Stimulated activated CD4-positive, alpha-beta T cell treated with anti-CD3 and anti-CD28 coated beads, Interleukin-4, amount 100 ng/mL, for 48 hours (primary cell): ENCODE measurements at places on chromosomes 4 and X.

GRCh38 chrX:45258731-45259402 is 58.2 kb upstream of the DIPK2B start:
- no peak for DNase-seq

- no peak for DNase-seq
Measured at GRCh38 chr4:150590631-150591030, 8.7 kb downstream of the MAB21L2 start.

DNA sequence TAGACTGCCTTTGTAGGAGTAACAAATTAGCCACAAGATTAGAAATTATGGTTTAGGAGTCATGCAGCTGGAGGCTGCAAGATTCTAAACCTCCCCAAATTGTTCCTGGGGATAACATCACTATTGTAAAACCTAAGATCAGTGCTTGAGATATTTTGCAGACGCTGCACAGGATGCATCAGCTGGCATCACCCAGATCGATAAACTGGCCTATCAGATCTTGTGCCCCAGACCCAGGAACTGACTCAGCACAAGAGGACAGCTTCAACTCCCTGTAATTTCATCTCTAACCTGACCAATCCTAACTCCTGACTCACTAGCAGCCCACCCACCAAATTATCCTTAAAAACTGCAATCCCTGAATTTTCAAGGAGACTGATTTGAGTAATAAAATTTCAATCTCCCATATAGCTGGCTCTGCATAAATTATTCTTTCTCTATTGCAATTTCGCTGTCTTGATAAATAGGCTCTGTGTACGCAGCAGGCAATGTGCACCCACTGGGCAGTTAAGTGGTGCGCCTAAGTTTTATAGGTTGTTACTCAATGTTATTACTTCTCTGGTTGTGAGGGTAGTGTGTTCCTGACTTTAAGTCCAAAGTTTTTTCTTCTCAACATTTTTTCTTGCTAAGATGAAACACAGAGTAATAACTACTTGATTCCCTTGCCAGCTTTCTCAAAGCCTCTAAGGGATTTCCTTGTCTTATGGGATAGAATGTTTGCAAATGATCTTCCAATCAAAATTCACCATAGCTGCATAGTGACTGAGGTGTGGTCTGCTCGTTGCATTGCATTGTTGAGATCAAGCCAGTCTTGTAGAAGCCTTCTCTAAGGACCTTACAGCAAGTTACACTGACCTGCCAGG is 312.3 kb upstream of the DKK2 start:
- no peak for DNase-seq

DNA sequence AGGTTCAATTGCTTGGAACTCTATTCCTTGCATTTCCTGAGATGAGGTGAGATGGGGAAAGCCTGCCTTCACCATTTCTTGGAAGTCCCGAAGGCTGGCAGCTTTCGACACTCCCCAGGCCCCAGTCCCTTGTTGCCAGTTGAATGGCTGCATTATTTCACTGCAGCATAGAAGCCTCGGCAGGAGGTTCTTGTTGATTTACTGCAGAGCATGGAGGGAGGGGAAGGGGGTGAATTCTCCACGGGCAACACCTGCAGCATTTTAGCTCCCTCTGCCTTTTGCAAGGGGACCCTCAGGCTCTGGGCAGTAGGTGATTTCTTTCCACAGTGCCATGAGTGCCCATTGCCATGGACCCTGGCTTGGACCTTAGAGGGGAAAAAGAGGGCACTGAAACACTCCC is 10.7 kb upstream of the BCLAF3 start:
- no peak for DNase-seq

DNA sequence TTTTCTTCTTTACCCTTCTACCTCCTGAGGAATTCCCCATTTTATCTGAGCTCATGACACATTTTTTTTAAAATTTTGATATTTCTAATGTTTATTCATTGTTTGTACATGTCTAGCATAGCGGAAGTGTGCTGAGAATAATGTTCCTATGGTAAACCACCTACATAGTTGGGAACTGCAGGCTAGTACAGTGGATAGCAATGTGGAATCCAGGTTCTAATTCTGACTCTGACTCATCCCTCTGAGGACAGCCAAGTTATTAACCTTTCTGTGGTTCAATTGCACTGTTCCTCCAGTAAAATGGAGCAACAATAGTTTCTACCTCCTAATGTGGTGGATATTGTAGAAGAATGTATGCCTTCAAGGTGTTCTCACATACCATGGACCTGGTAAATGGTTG is 20.6 kb upstream of the APELA start:
- no peak for DNase-seq

- no peak for DNase-seq
Measured at GRCh38 chrX:114800719-114801118, 216.7 kb downstream of the IL13RA2 start.

- DNase-seq, result no peak
Measured at GRCh38 chrX:16267431-16267830, 100.2 kb downstream of the MAGEB17 start.

DNA sequence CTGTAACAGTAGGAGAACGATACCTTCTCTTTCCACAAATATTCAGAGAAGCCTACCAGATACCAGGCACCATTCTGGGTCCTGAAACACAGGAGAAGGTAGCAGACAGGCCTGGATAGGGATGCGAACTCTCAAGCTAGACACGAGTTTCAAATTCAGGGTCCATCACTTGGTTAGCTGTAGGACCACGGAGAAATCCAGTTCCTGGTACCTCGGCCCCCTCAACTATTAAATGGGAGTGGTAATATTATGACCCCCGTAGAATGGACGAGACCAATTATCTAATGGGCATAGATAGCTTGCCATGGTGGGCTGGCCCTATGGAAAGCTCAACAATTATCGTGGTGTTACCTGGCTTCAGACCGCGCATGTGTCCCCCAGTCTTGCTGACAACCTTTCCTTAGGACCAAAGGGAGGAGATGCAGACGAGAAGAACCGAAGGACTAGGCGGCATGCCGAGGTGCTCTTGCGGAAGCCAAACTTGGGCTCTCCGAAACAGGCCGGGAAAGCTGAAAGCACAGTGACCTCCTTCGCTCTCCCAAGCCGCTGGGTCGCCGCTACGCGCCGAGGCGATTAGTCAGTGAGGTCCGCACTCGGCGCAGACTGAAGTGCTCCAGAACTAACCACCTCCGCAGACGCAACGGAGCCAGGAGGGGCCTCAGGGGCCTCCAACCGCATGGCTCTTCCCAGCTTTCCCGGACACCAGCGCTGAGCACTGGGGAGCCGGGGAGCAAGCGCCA is 19.6 kb downstream of the NKX3-2 start:
- no peak for DNase-seq

- no peak for DNase-seq
Measured at GRCh38 chr4:160371446-160371845, 1268.6 kb downstream of the RAPGEF2 start.

DNA sequence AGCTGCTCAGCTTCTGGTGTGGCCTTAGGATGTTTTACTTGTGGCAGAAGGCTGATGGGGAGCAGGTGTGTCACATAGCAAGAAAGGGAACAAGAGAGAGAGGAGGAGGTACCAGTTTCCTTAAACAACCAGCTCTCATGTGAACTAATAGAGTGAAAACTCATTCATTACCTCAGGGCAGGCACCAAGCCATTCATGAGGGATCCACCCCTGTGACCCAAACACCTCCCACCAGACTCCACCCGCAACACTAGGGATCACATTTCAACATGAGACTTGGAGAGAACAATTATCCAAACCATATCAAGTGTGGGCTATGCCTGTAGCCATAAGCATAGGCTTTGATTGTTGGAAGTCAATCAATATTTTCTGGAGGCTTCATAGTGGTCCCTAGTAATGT is 56.0 kb downstream of the GSX2 start:
- no peak for DNase-seq

DNA sequence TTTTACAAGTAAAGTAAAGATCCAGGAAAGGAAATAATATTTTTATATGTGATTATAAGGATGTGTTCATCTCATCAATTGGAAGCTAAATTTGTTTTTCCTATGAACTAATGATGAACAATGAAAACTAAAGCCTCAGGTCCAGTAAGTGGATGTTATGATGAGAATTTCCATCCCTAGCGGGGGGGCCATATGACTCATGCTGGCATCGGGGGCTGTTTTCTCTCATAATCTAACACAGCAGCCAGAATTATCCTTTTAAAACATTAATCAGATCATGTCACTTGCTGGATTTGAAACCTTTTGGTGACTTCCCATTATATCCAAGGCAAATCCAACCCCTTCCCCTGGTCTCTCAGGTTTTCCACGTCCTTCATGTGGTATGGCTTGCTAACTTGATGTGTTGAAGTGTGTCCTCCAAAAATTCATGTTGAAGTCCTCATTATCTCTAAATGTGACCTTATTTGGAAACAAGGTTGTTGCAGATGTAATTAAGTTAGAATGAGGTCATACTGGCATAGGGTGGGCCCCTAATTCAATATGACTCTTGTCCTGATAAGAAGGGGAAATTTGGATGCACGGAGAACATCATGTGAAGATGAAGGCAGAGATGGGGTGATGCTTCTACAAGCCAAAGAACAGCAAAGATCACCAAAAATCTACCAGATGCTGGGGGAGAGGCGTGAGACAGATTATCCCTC is 96.8 kb downstream of the AKAP4 start:
- no peak for DNase-seq

DNA sequence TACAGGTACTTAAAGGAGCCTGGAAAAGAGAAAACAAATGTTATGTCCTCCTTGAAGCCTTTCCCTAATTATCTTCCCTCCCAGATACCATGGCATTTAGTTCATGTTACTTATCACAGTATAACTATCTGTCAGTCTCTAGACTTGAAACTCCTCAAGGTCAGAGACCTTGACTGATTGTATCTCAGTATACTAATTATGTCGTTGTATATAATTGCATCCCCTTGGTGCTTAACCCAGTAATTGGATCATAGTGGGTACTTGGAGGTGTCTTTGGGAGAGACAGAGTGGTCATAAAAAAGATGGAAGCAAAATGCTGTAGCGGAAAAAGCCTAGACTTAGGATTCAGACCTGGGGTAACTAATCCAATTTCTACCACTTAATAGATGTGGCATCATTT is 8.1 kb downstream of the IGBP1 start:
- DNase-seq, result no peak

- DNase-seq, result no peak
Measured at GRCh38 chr4:10762561-10762960, 78.0 kb upstream of the CLNK start.

DNA sequence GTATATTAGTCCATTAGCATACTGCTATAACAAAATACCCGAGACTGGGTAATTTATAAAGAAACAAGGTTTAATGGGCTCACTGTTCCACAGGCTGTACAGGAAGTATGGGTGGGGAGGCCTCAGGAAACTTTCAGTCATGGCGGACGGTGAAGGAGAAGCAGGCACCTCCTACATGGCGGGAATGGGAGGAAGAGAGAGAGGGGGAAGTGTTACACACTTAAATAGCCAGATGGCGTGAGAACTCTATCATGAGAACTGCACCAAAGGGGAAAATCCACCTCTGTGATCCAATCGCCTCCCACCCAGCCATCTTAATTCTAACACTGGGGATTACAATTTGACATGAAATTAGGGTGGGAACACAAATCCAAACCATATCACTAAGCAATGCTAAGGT is 98.9 kb upstream of the SH3RF1 start:
- DNase-seq, result no peak

GRCh38 chrX:111519215-111519614 is 7.8 kb downstream of the SERTM2 start:
- DNase-seq, result no peak

DNA sequence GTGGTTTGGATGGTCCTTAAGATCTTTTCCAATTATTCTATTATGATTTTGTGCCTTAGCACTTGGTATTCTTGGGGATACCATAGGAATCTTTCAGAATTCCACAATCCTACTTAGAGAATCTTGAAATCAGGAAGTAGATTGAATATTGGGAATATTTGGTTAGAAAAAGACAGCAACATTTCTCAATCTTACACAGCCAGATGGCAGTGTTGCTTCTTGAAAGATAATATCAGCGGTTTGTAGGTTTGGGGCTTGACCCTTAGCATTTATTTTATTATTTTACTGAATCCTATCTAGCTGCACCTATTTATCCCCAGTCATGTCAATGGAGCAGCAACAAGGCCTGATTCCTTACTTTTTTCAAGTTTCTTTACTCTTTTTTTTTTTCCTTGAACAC is 28.6 kb downstream of the MAGEB1 start:
- no peak for DNase-seq

DNA sequence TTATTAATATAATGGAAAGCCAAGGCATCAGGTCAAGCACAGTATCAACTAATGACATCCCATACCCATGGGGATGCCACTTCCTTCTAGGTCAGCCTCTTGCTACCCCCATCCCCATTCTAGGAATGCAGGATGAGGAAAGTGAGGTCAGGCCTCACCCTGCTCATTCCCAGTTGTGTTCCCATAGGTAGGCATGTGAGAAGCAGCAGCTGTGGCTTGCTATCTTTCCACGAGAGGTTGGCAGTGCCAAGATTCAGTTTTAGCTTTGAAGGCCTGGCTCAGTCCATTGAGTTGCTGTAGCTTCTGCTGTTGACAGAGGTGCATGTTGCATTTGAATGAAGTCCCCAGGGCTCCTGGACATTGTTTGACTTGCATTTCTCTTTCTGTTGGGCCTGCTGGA is 15.5 kb downstream of the LONRF3 start:
- DNase-seq, result no peak

- DNase-seq, result no peak
Measured at GRCh38 chr4:176321589-176321988, 1.8 kb downstream of the SPCS3 start.

DNA sequence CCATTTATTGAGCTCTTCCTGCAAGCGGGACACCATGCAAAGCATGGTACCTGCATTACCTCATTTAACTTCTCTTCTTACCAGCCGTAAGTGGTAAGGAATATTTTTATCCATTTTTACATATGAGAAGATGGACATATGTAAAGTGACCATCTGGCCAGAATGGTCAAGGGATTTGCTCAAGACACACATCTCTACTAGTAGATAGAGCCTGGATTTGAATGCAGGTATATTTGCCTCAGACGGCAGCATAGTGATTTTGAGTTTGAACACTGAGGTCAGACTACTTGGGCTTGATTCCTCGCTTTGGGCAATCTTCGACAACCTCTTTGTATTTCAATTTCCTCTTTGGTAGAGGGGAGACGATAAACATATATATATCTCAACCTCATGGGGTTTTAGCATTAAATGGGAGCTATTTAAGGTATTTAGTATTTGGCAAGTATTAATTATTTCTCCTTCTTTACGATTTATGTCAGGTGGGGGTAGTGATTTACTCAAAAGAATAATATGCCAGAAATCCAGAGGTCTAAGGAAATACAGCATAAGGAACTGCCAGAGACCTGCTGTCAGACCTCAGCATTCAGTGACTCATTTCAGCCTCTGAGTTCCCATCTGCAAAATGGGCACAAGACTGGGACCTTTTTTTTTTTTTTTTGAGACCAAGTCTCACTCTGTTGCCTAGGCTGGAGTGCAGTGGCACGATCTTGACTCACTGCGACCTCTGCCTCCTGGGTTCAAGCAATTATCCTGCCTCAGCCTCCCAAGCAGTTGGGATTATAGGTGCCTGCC is 34.6 kb upstream of the CHRNA9 start:
- DNase-seq, result no peak

DNA sequence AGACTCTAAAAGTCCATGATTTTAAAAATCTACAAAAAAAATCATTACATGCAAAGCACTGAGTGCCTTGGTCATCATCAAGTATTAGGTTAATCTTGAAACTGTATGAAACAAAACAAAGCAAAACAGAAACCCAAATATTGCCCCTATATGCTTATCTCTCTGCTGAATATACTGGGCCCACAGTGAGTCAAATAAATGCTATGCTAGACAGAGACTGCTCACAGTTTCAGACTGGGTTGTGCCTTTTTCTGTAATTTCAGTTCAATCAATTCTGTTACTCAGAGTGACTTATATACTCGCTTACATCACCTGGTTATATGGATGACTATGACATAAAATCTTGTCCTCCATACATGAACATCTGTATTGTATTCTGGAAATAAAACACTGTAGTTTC is 257.1 kb upstream of the ACTRT1 start:
- no peak for DNase-seq

- DNase-seq, result no peak
Measured at GRCh38 chr4:113815826-113816225, 54.3 kb upstream of the CAMK2D start.
